GOT3 (cell line): ENCODE measurements at places on chromosomes 2 and 18.
A peak's percentile ranks its signal among the peaks of the same experiment; 100 is the strongest.

GRCh38 chr2:88170472-88170892 lies 336 bp downstream of the THNSL2 start:
- DNase-seq, result no peak

GRCh38 chr2:188663301-188663700 lies 310.9 kb upstream of the COL3A1 start:
- DNase-seq, result no peak

- no peak for DNase-seq
Measured at GRCh38 chr2:241853651-241854341, 4.9 kb downstream of the PDCD1 start.

DNA sequence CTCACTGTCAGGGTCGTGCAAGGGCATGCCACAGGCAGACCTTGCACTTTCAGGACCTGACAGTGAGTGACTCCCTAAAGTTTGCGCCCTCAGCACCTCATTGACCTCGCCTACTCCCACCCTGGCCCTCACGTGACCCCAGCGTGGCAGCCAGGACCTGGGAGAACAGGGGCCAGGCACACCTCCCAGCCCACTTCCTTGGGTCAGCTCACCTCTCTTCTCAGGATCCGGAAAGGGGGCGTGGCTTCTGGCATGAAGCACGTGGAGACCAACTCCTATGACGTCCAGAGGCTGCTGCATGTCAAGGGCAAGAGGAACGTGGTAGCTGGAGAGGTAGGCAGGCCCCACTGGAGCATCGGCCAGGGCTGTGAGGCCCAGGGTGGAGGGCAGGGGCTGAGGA lies 8.8 kb downstream of the VIL1 start:
- DNase-seq, result no peak

- DNase-seq, result peak; percentile 62
Measured at GRCh38 chr2:234257859-234258561, 207.5 kb downstream of the SPP2 start.

- DNase-seq, result no peak
Measured at GRCh38 chr2:160328811-160329527, 128.9 kb upstream of the ITGB6 start.

DNA sequence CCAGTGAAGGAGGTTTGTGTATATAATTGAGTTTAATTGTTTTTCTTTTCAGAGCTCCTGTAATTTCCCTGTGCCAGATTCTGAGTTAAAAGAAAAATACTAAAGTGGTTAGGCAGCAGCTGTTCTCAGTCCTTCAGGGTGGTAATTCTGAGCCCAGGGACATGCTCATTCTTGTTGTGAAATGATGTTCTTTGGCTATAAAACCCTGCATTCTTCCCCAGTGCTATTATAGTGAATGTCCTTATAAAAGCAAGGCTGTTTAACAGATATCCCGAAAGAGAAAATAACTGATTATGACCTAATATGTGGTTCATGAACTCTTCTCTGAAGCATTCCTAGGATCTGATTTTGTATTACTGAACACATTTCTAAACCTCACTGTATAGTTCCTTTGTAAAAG lies 34.0 kb downstream of the ADAM23 start:
- no peak for DNase-seq

GRCh38 chr2:235849489-235849888 lies 318.7 kb downstream of the GBX2 start:
- no peak for DNase-seq

GRCh38 chr18:32550963-32551362 lies 80.3 kb upstream of the GAREM1 start:
- no peak for DNase-seq

- DNase-seq, result no peak
Measured at GRCh38 chr2:74347742-74348141, 4.5 kb upstream of the SLC4A5 start.

DNA sequence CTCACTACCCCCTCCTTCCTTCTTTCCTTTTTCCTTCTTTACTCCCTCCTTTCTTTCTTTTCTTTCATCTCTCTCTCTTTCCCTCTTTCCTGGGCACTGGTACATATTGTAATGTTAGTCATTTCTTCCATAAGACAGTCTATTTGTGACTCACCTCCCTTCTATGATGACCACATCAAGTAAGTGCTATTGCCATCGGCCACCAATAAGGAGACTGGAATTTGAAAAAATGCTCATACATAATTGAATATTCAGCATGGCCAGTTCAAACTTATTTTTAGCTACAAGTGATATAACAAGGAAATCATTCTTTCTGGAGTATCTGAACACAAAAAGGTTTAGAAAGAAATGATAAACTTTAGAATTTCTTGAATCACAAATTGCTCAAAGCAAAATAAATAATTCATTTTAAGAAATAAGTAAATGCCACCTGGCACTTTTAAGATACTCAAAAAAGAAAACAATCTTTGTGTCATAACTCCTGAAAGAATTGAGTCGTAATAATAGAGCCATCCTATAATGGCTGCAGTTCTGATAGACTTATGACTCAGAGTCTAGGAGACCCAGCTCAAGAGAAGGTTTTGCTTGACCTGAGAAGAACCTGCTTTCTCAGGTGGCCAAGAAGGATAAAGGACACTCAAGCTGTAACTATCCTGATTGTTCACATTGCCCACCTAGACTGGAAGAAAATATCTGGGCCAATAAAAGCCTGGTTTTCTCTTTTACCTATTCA lies 51.6 kb upstream of the CCBE1 start:
- no peak for DNase-seq

DNA sequence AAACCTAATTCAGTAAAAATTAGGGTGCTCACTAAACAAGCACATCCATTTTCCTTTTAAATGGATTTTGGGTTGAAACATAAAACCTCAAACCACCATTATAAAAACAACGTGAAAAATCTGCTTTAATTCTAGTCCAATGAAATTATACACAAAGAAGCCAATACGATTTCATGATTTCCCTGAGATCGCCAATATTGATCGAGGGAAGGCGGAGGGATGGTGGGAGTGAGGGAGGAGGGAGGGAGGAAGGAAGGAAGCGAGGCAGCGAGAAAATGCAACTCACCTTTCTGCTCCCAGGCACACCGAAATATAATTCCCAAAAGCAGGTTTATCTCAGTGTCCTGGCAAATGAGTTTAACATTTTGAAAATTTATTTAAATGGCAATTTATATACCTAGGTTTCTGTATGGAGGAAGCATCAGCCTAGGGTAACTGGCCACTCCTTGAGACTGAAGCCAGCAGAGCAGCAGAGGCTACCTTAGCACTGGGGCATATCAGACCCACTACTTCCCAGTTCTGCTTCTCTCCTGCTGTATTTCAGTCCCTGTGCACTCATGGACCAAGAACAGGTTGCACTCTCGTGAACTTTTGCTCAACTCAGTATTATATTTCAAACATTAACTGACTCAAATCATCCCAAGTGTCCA lies 2.3 kb upstream of the ONECUT2 start:
- DNase-seq, result no peak

GRCh38 chr2:199851883-199852282 lies 891 bp upstream of the FTCDNL1 start:
- DNase-seq, result no peak

DNA sequence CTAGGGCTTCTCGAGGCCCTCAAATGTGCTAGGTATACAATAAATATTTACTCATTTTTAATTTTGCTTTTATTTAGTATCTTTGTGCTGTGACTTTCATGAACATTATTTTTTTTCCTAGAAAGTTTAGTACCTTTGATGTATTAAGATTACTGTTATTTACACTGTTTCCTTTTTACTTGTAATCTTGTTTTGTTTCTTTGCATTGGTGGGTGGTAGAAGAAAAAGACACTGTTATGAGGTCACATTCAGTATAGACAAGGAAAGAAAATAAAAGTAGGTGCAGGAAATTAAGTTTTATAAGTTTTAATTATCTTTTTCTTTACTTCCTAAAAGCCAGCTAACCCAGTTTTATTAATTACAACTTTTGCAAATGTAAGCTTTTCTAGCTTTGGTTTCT lies 23.0 kb downstream of the MALT1 start:
- DNase-seq, result no peak

DNA sequence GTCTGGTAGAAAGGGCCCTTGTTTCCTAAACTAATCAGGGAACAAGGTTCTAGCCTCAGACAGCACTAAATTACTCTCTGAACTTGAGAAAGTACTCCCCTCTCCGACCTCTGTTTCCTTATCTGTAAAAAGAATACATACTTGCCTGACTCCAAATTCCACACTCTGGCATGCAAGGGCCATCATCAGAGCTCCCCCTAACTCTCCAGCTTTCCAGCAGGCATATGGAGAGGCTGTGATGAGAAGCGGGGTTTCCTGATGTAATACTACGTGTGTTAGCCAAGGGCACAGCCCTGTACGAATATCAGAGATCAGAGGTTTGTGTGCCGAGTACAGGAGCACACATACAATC lies 1.8 kb upstream of the EVA1A start:
- no peak for DNase-seq

GRCh38 chr2:96258166-96259022 lies 7.4 kb downstream of the TMEM127 start:
- no peak for DNase-seq

DNA sequence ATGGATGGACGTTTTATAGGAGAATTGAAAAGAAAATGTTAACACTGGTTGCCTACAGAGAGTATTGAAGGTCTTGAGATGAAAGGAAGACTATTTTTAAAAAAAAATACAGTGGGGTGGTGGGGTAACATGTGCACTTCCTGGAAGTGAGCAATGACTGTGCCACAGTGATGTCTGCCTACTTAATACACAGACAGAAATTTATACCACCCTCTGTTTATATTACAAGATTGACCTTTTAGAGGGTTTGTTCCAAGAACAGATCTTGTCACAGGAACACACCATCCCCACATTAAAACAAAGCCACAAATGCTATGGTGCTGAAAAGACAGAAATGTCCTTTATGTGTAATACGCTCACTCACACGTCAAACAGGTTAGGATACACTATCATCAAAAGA lies 87.6 kb downstream of the THADA start:
- no peak for DNase-seq

GRCh38 chr18:31648966-31649429 lies 35.4 kb downstream of the B4GALT6 start:
- no peak for DNase-seq

GRCh38 chr2:62335612-62336011 lies 139.7 kb downstream of the B3GNT2 start:
- DNase-seq, result no peak

GRCh38 chr2:229050133-229050532 lies 221.0 kb downstream of the PID1 start:
- no peak for DNase-seq

GRCh38 chr2:85009019-85009618 lies 38.2 kb downstream of the KCMF1 start:
- DNase-seq, result no peak

DNA sequence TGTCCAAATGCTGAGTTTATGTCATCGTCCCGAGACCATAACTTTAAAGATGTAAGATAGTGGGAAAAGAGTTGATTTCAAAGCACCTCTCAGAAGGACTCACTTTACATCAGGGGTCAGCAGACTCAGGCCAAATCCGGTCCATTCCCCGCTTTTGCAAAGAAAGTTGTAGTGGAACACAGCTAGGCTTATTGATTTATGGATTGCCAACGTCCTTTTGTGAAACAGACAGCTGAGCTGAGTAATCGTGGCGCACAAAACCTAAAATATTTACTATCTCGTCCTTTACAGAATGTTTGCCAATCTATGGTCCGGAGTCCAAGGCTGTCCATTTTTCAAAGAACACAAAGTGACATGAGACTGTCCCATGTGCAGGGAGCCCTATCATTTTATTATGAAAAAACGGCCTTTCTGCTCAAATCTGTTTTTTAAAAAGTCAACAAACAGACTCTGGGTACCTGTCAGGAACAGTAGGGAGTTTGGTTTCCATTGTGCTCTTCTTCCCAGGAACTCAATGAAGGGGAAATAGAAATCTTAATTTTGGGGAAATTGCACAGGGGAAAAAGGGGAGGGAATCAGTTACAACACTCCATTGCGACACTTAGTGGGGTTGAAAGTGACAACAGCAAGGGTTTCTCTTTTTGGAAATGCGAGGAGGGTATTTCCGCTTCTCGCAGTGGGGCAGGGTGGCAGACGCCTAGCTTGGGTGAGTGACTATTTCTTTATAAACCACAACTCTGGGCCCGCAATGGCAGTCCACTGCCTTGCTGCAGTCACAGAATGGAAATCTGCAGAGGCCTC lies at the start of gene IL1RN:
IL1RN (plus strand) TSS at position 754 of the 801 bp plus-strand sequence; CDS start at position 781, 27 bp downstream.
- no peak for DNase-seq

DNA sequence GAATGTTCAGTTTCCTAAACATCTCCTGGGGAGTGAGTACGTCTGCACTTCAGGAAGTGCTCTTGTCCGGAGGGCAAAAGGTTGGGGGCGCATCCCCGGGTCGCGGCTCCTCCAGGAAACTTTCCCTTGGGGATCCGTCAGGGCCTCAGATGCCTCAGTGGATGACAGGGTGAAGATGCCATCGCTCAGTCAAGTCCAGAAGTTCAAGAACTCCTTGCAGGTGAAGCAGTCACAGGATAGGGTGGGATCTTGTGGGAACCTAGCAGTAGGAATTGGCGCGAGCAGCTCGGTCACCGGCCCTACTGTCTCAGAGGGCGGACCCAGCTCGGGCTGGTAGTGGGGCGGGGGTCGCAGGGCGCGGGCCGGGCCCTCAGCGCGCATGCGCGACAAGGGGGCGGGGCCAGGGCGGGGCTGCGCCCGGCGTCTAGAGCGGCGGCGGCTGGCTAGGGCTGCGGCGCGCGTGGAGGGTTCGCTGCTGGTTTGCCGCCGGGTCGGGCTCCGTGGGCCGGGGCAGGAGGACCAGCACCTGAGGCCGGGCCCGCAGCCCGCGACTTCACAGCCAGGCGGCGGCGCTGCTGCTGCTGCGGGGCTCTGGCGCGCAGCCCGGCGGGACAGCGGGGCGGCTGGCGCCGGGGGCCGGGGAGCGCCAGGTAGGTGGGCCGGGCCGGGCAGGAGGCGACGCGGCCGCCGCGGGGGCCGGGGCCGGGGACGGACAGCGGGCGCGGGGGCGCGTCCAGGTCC lies at the start of gene INPP4A:
INPP4A (plus strand) TSS at position 423 of the 741 bp plus-strand sequence. CDS start 75,191 bp downstream, outside the sequence.
- DNase-seq, result no peak

GRCh38 chr18:31738460-31739407 lies 21.9 kb downstream of the SLC25A52 start:
- no peak for DNase-seq

- no peak for DNase-seq
Measured at GRCh38 chr2:113064898-113065297, 2.9 kb upstream of the IL1F10 start.

GRCh38 chr2:237538001-237538720 lies 28.2 kb upstream of the PRLH start:
- DNase-seq, result no peak

GRCh38 chr2:239300242-239300641 lies 100.6 kb downstream of the HDAC4 start:
- no peak for DNase-seq

- no peak for DNase-seq
Measured at GRCh38 chr18:49142216-49142615, 191.5 kb upstream of the SMAD7 start.

DNA sequence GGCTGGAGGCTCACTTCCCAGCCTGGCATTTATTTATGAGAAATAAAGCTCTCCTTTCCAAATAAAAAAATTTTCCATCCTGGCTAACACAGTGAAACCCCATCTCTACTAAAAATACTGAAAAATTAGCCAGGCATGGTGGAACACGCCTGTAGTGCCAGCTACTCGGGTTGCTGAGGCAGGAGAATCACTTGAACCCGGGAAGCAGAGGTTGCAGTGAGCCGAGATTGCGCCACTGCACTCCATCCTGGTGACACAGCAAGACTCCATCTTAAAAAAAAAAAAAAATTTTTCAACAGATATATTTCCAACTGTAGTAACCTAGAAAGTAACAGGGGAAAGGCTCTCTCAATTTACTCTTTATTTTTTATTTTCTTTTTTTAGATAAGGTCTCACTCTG lies 6.1 kb upstream of the PCBP1 start:
- DNase-seq, result no peak
